Body of pancreas (tissue), 4 donors: ENCODE measurements at places on chromosomes 5 and 9. TPM values are rescaled to one million over a fixed set of nuclear protein-coding genes. Genes with fewer than 3 reads are reported as not detected.

DNA sequence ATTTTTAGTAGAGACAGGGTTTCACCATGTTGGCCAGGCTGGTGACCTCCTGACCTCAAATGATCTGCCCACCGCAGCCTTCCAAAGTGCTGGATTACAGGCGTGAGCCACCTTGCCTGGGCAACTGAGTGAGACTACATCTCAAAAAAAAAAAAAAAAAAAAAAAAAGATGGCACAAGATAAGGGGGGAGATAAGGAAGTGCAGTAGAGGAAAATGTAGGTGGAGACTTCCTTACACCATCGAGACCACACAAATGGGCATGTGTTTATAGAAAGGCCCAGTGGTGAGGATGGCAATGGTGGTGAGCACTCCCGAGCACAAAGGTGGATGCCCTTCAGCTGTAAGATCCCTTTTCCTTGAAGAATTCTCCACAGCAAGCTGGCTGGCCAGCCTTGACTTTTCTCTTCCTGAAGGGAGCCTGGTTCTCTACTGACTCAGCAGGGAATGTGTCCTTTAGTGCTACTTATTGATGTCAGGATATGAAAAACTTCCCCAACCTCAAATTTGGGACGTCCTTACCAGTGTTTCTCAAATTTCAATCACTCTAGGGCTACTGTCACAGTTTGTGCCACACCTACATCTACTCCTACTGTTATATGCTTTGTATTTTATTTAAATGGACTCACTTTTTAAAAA is 28.2 kb downstream of the ERGIC1 start:
- H3K36me3 ChIP-seq: no peaks in the 10 kb centered on the region
- H3K27ac ChIP-seq: peak overlapping the region; percentile 79
- H3K4me1 ChIP-seq: peaks cover 59% of the 10 kb centered on the region

GRCh38 chr9:133656211-133657119 is 20.3 kb downstream of the DBH start:
- no peaks in the 10 kb centered on the region for H3K36me3 ChIP-seq
- no peak overlapping the region for H3K4me3 ChIP-seq
- peaks cover 29% of the 10 kb centered on the region for H3K4me1 ChIP-seq
- DNase-seq: no peak
- no peak overlapping the region for H3K27ac ChIP-seq
- H3K27me3 ChIP-seq: no peaks in the 10 kb centered on the region

GRCh38 chr5:75234251-75234650 is 2.4 kb downstream of the ANKRD31 start:
- no peak for DNase-seq
- no peaks in the 10 kb centered on the region for H3K27me3 ChIP-seq
- no peak overlapping the region for H3K4me3 ChIP-seq
- no peaks in the 10 kb centered on the region for H3K36me3 ChIP-seq
- no peak overlapping the region for H3K27ac ChIP-seq

DNA sequence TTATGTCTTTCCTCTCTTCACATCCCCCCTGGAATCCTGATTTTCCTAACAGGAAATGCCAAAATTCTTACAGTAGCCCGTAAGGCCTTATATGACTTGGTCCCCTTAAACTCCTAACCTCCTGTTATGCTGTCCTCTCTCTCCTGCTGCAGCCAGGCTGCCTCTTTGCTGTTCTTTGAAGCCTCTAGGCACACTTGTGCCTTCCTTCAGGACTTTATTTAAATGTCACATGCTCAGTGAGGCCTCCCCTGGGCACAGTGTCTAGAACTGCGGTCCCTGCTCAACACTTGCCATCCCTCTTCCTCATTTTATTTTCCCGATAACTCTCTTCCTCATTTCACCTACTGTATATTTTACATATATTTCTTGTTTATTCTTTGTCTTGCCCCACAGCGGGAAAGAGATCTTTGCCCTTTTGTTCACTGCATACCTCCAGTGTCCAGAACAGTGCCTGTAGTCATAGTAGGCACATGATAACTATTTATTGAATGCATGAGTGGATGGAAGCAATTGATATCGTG is 5.5 kb upstream of the SHB start:
- no peak overlapping the region for H3K27ac ChIP-seq
- no peaks in the 10 kb centered on the region for H3K36me3 ChIP-seq

GRCh38 chr5:178207917-178208280 is 3.6 kb downstream of the HNRNPAB start:
- no peak overlapping the region for H3K27ac ChIP-seq
- no peak for DNase-seq
- peaks cover 31% of the 10 kb centered on the region for H3K4me1 ChIP-seq
- no peak overlapping the region for H3K4me3 ChIP-seq
- H3K36me3 ChIP-seq: no peaks in the 10 kb centered on the region

GRCh38 chr5:97118261-97119006 is 24.0 kb downstream of the LIX1 start:
- H3K36me3 ChIP-seq: no peaks in the 10 kb centered on the region
- no peak overlapping the region for H3K4me3 ChIP-seq
- H3K27me3 ChIP-seq: no peaks in the 10 kb centered on the region
- no peaks in the 10 kb centered on the region for H3K4me1 ChIP-seq

DNA sequence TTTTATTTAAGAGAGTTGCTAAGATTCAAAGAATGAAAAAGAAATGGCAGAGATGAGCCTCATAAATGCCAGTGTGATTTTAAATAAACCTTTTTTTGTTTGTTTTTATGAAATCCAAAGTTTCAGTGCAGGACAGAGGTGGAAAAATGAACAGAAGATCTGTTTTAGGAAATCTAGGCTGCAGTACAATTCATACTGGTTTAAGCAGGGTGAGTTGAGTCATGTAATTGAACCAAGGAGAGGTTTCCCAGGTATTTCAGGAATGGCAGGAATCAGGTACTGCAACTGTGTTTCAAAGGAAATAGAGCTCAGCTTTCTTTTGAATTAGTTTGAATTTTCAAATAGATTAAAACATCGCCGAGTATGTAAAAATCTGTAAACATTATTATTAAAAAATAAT is 3.0 kb upstream of the ANKRD31 start:
- peaks cover 14% of the 10 kb centered on the region for H3K4me1 ChIP-seq
- no peak overlapping the region for H3K27ac ChIP-seq
- H3K27me3 ChIP-seq: no peaks in the 10 kb centered on the region
- no peaks in the 10 kb centered on the region for H3K36me3 ChIP-seq

GRCh38 chr5:3844266-3844665 is 248.6 kb downstream of the IRX1 start:
- no peak overlapping the region for H3K4me3 ChIP-seq
- H3K27ac ChIP-seq: no peak overlapping the region
- H3K27me3 ChIP-seq: no peaks in the 10 kb centered on the region
- H3K4me1 ChIP-seq: no peaks in the 10 kb centered on the region
- DNase-seq: no peak

- H3K27ac ChIP-seq: no peak overlapping the region
- peaks cover 26% of the 10 kb centered on the region for H3K4me1 ChIP-seq
- H3K36me3 ChIP-seq: no peaks in the 10 kb centered on the region
These were observed 6.1 kb upstream of the ALDH1B1 start for GRCh38 chr9:38386319-38386895.

The NMUR2 gene
- not detected for total RNA-seq

The SLCO4C1 gene
- 0.99 TPM for total RNA-seq

The MTRR gene
- 15.8 TPM for total RNA-seq
